ENCODE measurements at places on chromosomes 12 and 14.
A peak's percentile ranks its signal among the peaks of the same experiment; 100 is the strongest.

DNA sequence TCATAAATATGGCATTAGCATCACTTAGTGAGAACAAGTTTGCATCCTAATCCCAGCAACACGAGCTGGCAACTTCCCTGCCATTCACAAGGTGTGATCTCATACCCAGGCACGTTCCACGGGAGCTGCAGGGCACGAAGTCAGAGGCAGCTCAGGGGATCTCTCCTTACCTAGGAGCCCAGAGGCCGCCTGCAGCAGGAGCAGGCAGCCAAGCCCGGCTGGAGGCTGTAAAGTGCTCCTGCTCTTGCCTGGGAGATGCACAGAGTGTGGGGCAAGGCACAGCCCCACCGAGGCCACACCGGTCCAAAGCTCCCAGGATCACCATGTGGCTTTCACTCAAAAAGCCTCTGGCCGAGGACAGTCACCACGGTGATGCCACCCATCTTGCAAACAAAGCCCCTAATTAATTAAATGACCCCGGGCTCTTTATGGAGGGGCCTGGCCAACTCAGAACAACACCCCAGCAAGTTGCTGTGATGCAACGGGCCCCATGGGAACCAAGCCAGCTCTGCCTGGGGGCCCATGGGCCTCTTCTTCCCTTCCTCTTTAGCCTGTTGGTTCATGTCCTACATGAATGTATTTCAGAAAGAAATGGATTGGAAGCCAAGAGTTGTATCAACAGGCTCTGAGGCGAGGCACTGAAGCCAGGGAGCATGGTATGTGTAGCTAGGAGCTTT, 26.5 kb downstream of the NUAK1 start:
- no peak for DNase-seq

DNA sequence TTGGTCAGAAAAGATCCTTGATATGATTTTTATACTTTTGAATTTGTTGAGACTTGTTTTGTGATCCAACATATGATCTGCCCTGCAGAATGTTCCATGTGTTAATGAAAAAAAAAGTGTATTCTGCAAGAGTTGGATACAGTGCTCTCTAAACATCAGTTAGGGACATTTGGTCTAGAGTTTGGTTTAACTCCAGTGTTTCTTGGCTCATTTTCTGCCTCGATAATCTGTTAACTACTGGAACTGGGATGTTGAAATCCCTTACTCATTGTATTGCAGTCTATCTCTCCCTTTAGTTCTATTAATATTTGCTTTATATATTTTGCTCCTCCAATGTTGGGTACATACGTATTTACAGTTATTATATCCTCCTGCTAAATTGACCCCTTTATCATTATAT, 18.3 kb upstream of the TXNRD1 start:
- no peak for DNase-seq

DNA sequence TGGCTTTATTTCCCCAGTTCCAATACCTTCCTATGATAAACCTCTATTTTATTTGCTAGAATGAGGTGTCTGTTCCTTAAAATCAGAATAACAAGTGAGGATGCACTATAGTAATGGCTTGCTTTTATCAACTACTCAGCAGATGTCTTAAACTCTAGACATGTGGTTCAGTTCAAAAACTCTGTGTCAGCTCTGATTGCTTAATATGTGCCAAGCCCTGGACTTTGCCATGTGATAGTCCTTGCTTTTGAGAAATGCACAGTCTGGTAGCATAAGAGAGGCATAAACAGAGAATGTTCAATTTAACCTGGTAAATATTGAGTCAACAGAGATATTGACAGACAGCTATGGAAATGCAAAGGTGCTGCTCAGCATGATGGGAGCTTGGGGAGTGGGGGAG, 254.8 kb downstream of the PDZRN4 start:
- DNase-seq: no peak

DNA sequence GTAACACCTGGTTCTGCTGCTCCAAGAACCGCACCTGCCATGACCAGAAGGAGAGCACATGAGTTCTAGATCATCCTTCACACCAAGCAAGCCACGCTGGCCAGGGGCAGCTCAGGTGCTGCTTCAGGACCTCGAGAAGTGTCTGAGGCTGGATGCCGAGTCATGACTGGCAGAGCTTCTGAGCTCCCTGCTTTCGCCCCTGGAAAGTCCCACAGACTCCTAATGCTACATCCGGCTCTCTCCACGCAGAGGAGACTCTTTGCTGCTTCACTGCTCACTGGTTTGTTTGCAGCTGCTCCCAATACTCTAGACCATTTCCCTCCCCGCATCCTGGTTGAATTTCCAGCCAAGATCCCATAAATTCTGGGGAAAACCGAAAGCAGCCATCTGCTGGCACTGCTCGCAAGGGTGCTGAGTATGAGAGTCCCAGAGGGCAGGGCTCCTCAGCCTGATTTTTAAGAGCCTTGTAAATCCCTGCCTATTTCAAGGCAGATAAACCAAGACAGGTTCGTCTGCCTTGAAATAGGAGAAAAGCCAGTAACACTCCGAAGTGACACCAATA, 1.4 kb downstream of the KRT2 start:
- DNase-seq: peak; percentile 46

DNA sequence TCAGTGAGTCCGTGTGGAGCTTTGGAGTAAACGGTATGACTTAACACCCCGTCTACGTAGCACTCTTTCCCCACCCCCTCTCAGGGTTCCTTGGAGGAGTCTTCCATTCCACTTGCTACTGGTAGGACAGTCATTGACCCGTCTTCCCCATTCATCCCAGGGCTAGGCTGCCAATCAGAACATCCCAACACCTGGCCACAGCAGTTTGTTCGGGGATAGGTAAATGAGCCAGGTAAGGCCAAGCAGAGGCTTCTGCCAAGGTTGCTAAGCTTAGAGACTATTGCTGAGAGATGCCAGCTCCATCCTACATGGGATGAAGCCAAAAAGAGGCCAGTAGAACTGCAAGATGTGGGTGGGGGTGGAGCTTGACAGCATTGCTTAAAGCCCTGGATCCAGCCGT, 130.8 kb downstream of the BCL11B start:
- DNase-seq: no peak

GRCh38 chr12:90871726-90872096, 83.3 kb downstream of the CCER1 start:
- DNase-seq: no peak

DNA sequence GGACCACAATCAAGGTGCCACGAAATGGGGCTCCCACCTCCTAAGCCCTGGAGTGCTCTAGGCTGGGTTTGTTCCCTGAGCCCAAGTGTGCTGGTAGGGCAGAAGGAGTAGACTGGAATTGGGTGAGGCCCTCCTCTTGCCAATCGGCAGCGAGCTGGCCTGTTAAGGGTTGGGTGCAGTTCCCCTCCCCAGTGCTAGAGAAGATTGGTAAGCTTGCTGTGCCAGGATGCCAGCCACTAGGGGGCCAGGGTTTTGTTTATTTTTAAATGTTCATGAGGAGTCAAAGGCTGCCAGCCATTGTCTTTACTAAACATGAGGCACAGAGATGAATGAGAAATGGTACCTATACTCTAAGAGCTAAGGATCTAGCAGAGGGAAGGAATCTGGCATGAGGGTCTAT, 79.7 kb downstream of the SPTB start:
- peak; percentile 26 for DNase-seq

DNA sequence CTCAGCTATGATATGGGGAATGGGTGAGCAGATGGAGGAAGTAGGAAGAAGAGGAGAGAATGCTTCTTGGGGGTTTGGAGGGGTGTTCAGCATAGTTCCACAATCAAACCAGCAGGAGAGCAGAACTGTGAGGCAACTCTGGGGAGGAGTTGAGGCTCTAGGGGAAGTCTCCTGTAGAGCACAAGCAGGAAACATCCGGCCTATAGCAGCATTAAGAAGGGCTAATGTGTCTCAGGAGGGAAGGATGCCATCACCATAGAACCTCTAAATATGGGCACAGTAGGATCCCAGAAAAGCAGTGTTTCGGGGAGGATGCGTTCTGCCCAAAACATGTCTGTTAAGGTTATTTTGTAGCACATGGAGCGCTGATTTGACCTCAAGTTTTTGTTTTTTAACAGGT, 8.4 kb upstream of the SALL2 start:
- DNase-seq: no peak

DNA sequence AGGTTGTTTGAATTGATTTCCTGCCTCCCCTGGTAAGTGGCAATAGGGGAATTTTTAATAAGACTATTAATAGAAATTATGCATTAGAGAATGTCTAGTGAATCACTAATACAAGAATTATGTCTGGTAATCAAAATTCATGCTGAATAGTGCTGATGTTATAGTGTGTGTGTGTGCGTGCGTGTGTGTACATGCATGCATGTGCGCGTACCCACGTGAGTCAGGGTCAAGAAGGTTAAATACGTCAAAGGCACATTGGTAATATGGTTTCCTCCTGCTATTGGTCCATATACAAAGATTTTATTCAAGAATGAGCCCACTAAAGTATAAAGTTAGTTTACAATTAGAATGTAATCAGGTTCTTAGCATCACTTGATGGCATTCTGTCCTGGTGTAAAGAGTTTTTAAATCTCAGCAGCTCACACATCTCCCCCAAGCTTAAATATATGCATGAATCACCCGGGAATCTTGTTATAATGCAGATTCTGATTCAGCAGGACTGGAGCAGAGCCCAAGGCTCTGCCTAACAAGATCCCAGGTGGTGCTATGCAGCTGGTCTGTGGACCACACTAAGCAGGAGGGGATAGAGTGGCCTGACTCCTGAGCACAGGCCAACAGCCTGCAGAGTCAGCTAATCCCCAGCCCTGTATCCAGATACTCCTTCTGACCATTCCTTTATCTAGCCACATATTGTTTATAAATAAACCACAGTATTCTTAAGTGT, 43.9 kb downstream of the TTC9 start:
- no peak for DNase-seq

GRCh38 chr14:104306450-104307040, 168.2 kb downstream of the KIF26A start:
- DNase-seq: no peak

DNA sequence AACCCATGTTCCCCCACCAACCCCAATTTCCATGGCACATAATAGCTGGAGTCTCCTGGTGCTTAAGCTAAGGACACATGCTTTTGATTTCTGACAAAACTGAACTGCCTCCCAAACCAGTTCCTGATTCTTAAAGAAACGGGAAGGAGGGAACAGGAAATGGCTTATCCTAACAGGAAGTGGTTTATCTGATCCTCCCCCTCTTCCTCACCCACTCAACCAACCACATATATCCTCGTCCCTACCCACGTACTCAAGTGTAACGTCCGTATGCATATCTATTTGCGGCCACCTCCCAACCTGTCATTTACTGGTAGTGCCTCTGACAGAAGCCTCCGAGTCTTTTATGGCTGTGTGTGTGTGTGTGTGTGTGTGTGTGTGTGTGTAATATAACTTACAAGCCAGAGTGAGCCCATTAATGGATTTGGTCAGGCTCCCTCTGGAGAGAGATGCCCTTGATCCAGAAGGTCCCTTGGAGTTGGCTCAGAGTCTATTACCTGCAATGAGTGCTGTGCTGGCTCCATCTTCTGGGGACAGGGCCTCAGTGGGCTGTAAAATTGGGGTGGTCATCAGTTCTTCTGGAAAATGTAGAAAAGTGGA, 7.7 kb downstream of the DAZAP2 start:
- DNase-seq: no peak

- DNase-seq: no peak
These were observed at the start of gene BIN2 for GRCh38 chr12:51323966-51324895. Gene BIN2 (minus strand): TSS chr12:51324174. CDS start chr12:51324102, 72 bp downstream.

GRCh38 chr12:23113781-23114180, 488.8 kb downstream of the ETNK1 start:
- DNase-seq: no peak

GRCh38 chr14:68782091-68782981, 10.5 kb downstream of the ZFP36L1 start:
- no peak for DNase-seq

DNA sequence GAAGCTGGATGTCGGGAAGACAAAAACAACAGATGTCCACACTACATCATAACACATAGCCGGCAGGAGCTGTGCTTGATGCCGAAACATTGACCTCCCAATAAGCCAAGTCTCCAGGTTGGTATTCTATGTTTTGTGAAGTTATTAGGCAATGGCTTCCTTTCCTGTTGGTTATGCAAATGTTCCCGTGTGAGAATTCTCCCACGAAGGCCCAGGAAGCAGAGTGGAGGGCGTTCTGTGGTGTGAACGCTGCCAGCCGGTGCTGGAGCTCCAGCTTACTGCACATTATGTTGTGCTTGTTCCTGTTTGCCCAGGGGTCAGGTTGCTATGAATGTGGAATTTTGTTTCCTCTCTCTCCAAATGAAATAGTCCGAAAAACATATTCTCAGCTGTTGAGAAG, 156.4 kb upstream of the HMGA2 start:
- DNase-seq: no peak

DNA sequence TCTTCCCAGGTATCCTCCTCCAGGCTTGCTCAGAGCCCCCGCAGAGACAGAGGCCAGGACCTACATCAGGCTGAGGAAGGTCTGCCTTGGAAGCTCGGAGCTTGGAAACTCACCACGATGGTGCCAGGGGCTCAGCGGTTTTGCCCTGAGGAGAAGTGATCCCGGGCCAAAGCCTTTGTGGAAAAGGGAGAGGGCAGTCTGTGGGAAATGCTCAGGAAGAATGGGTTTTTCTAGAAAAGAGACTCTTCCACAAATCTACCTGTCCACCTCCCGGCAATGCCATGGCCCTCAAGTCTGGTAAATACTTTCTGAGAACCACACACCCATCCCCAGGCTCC, 8.0 kb downstream of the KRT2 start:
- no peak for DNase-seq

DNA sequence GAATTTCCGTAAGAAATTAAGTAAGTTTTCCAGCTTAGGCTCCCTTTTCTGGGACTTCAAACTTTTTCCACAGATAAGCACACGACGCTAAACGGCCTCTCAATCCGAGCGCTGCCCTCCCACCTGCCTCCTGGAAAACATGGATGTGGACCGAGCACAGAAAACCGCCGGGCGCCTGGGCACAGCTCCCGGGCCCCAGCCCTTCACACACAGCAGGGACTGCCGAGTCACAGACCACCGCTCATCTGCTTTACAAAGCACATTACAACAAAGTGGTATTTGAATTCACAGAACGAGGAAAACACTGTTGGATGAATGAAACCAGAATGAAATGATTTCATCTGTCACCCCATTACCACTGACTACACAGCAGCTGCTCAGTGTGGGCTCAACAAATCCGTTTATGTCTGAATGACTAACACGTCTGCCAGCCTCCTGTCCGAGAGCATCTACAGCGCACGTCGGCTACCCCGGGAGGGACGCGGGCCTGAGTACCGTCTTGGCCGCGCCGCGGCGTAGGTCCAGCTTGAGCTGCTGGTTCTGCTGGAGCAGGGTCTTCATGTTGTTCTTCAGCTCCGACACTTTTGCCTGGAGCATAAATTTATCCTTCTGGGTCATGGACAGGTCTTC, 13.1 kb upstream of the ANKLE2 start:
- no peak for DNase-seq

- no peak for DNase-seq
These were observed 25.8 kb upstream of the TRHDE start for GRCh38 chr12:72246370-72246769.

DNA sequence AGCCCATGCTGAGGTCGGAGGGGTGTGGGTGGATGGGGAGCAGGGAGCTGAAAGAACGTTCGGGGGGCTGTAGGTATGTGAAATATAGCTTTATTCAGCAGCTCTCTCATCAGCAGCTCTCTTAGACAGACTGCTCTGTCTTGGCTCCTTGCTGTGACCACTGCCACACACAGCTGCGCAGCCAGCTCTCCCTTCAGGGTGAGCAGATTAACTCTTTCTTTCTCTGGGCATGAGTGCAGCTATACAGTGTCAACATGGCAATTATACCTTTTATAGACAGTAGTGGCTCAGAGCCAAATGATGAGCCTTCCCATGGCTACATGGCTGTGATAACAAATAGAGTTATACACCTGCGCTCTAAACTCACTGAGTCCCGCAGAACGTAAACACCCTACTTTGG, 137.7 kb upstream of the NEDD1 start:
- no peak for DNase-seq
